Activated CD8-positive, alpha-beta memory T cell treated with anti-CD3 and anti-CD28 coated beads for 1 hour (primary cell): ENCODE measurements at places on chromosomes 4 and X.

DNA sequence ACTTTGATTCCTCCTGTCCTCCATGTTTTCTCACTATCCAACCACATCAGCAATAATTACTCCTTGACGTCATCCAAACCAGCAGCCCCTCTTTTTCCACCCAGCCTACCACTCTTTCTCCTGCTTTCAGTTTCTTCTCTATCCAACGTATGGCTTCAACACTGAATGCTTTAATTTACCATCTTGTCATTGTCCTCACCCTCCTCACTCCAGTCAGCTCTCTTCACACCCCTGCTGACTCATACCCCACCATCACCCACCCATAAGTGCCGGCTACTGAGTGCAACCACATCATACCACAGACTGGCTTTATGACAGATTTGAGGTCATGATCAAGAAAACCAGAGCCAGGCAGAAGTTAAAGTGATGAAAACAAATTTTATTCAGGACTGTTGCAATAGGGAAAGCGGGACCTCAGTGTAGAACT is 9.8 kb upstream of the ANXA5 start:
- DNase-seq, result no peak

GRCh38 chrX:25853002-25853479 is 285.1 kb upstream of the MAGEB18 start:
- no peak for DNase-seq

DNA sequence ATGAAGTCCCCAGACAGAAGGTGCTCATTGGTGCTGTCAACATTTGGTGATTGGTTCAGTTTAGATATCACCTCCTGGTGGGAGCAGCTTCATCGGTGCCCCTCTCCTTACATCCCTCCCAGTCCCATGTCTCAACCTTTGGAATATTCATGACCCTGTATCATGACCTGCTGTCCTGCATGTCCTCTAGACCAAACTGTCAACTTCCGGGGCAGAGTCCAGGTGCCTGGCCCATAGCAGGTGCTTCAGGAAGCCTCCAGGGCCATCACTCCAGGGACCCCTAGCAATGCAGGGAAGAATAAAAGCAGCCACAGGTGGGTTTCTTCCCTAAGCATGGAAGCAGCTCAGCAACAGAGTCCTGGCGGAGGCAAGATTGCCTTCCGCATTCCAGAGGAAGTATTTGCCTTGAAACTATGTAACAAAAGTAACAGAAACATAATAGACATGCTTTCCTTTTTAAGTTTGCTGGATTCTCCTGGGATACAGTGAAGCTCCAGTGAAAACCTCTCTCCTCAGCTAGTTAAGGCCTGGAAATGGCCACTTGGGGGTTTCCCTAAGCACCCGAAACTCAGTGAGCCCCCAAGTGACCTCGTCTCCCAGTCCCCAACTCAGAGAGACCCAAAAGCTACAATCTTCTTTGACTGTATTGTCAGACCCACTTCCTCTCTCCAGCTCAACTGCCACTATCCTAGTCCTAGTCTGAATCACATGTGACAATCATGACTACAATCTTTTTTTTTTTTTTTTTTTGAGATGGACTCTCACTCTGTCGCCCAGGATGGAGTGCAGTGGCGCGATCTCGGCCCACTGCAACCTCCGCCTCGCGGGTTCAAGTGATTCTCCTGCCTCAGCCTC is 1.3 kb upstream of the ATP6AP1 start:
- no peak for DNase-seq

- no peak for DNase-seq
Observed at GRCh38 chr4:67874986-67875385, 8.8 kb downstream of the TMPRSS11D start.

DNA sequence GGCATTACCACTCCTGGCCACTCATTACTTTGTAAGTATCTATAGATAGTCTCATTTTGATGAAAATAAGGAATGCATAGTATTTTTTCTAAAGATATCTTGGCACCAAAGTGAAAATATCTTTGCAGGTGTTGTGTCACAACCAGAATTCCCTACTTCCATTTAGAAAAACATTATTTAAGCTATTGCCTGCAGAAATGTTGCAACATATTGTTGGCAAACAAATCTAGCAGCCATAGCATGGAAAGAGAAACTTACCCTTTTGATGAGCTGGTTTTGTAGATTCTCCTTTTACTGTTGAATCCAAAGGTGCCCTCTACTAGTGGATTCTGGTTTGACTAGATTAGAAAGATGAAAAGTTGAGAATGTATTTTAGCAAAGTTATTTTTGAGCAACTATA is 138.8 kb downstream of the AREG start:
- no peak for DNase-seq

- DNase-seq, result no peak
Observed at GRCh38 chr4:158767451-158767850, 1.4 kb upstream of the FNIP2 start.

DNA sequence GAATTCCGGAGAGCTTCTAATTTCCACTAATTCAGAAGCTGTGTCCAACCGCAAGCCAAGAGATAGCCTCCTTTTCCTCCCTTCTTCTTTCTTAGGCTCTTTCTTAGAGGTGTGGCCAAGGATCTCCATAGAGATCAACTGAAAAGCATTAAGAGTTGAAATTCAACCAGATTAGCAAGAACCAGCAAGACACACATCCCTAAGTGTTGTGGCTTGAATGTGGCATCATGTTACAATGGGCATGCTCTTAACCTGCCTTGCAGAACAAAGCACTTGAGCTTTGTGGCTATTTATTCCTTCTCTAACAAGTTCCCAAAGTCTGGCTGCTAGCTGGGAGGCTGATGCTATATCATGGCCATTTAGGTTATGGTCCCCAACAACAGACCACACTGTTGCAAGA is 10.4 kb downstream of the ANOS1 start:
- no peak for DNase-seq

GRCh38 chr4:47668810-47669408 is 169.0 kb downstream of the CORIN start:
- DNase-seq, result no peak

DNA sequence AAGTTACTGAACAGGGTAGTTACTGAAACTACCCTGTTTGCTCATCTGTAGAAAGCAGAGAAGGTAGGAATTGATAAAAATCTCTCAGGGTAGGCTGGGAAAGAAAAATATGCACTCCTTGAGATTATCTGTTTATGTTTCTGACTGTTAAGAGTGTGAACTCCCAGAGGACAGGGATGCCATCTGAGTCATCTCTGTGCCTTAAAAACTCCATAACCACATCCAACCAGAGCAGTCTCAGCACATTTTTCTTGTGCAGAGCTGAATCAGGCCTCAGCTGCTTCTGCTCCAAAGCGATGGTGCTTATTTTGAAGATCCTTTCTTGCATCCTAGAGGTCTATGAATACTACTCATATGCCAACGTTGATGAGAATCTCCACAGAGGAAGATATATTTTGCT is 9.9 kb downstream of the CENPVL3 start:
- no peak for DNase-seq

- no peak for DNase-seq
Observed at GRCh38 chrX:48515842-48516241, 5.8 kb upstream of the EBP start.

DNA sequence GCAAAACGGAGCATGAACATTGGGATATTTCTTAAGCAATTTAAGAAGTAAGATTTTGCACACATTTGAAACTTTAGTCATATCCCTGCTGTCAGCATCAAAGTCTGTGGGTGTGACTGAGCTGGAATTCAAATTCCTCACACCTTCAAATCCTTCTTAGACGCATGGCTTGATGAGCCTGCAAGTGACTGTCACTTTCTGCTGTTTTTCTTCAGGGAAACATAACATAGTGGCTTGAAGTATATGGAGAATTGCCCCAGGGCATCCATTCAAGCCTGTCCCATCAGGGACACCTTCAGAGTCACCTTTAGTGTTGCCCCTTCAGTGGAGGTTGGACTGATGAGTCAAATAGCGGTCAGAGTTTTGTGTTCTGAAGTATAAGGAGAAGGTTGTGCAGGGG is 17.4 kb downstream of the FHDC1 start:
- DNase-seq, result no peak

- DNase-seq, result no peak
Observed at GRCh38 chrX:5771441-5771840, 457.2 kb downstream of the NLGN4X start.
